ENCODE measurements at places on chromosomes 16 and 17.
A peak's percentile ranks its signal among the peaks of the same experiment; 100 is the strongest.

GRCh38 chr16:86778978-86779377 lies 200.6 kb downstream of the FOXL1 start:
- DNase-seq: no peak

- no peak for DNase-seq
These were observed 32.5 kb upstream of the ENDOV start for GRCh38 chr17:80382446-80382845.

GRCh38 chr17:73151916-73152632 lies 12.7 kb upstream of the SSTR2 start:
- DNase-seq: peak; percentile 41

GRCh38 chr16:85611194-85611443 lies 2.0 kb upstream of the GSE1 start:
- no peak for DNase-seq

GRCh38 chr17:41308251-41308917 lies 725 bp downstream of the KRTAP16-1 start:
- DNase-seq: no peak

DNA sequence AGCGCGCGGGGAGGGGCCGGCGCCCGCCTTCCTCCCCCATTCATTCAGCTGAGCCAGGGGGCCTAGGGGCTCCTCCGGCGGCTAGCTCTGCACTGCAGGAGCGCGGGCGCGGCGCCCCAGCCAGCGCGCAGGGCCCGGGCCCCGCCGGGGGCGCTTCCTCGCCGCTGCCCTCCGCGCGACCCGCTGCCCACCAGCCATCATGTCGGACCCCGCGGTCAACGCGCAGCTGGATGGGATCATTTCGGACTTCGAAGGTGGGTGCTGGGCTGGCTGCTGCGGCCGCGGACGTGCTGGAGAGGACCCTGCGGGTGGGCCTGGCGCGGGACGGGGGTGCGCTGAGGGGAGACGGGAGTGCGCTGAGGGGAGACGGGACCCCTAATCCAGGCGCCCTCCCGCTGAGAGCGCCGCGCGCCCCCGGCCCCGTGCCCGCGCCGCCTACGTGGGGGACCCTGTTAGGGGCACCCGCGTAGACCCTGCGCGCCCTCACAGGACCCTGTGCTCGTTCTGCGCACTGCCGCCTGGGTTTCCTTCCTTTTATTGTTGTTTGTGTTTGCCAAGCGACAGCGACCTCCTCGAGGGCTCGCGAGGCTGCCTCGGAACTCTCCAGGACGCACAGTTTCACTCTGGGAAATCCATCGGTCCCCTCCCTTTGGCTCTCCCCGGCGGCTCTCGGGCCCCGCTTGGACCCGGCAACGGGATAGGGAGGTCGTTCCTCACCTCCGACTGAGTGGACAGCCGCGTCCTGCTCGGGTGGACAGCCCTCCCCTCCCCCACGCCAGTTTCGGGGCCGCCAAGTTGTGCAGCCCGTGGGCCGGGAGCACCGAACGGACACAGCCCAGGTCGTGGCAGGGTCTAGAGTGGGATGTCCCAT lies 232.8 kb downstream of the SEC14L1 start:
- DNase-seq: no peak

DNA sequence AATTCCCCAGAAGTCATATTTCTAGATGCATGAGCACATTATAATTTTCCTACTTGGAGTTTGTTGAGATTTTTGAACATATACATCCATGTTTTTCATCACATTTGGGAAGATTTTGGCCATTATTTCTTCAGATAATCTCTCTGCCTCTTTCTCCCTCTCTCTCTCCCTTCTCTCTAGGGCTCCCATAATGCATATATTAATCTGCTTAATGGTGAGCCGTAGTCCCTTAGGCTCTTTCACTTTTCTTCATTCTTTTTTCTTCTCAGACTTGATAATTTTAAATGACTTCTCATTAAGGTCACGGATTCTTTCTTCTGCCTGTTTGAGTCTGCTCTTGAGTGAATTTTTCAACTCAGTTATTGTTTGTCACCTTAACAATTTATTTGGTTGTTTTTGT lies 101.5 kb downstream of the IRX3 start:
- no peak for DNase-seq
